ENCODE measurements at places on chromosomes 5 and 9.

DNA sequence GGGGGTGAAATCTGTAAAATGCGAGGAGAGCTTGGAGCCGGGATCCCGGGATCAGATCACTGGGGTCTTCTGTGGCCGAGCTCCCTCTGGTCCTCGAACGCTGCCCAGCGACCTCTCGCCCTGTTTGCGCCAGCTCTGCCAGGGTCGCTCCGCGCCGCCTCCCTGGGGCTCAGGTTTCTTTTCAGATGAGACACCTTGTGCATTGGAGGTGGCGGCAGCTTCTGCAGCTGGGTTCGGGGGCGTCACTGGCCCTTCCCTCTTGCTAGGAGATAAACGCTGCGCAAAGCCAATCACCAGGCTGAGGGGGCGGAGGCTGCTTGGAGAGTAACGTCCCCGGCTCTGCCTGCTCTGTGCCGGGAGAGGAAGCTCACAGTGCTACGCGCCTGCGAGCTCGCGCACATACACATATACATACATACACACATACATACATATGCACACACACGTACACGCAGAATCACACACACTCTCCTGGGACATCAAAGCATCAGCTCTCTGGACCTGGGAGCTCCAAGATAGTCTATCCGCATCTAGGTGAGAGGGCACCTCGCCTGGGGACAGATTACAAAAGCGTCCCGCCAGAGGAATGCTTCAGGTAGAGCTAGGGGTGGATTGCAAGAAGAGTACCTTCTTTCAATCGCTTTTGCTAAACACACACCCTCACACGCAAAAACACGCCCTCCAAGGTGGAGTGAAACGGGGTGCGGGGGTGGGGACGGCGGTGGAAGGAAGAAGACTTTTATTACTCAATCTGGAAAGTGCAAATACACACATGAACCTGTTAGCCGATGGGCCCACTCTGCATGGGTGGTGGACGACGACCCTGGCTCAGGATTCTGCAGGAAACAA is at the start of gene ST8SIA4:
ST8SIA4 (minus strand) TSS at position 244 of the 849 bp plus-strand sequence. CDS start 327 bp downstream, outside the sequence.
- peak; percentile 97 for DNase-seq
- H3K36me3 ChIP-seq: no peaks in the 10 kb centered on the region
- peak within 1 kb of the TSS; percentile 85 for H3K27ac ChIP-seq
- no peaks in the 10 kb centered on the region for H3K27me3 ChIP-seq
- H3K4me1 ChIP-seq: peaks cover 16% of the 10 kb centered on the region

GRCh38 chr5:73236541-73237128 is 63.6 kb downstream of the TMEM174 start:
- DNase-seq: no peak
- no peak overlapping the region for H3K27ac ChIP-seq
- H3K36me3 ChIP-seq: no peaks in the 10 kb centered on the region

GRCh38 chr5:92467695-92468094 is 1084.6 kb upstream of the ARRDC3 start:
- H3K27me3 ChIP-seq: no peaks in the 10 kb centered on the region
- H3K4me1 ChIP-seq: no peaks in the 10 kb centered on the region
- H3K4me3 ChIP-seq: no peak overlapping the region
- no peak for DNase-seq

DNA sequence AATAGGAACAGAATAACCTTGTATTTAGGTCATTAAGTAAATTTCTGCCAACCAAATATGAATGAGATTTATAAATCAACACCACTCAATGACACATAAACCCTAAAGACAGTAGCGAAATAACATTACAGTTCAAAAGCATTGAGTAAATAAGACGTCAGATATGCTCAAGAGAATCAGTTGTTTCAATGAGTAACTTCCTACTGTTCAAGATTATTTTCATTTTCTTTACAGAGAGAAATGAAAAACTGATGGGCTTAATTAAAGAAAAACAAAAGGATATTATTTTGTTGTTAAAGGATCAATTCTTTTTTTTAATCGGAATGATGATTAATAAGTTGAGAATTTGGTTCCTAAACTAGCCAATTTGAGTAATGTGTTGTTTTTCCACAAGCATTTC is 150.1 kb downstream of the BNC2 start:
- no peaks in the 10 kb centered on the region for H3K36me3 ChIP-seq
- no peaks in the 10 kb centered on the region for H3K4me1 ChIP-seq
- H3K4me3 ChIP-seq: no peak overlapping the region
- no peak overlapping the region for H3K27ac ChIP-seq
- no peak for DNase-seq
- no peaks in the 10 kb centered on the region for H3K27me3 ChIP-seq

DNA sequence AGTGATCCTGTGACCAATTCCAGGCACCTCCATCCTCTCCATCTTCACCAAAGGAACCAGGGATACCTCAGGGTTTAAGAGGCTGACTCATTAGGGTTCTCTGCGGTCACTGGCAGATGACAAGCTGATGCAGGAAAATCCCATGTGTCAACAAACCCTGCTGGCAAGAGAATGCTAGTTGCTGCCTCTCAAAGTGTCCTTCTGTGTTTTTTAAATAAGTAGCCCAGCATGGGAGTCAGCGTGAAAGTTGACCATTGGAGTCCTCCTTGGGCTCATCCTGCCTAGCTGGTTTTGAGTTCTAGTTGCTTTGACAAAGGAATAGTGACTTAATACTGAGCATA is 200.2 kb downstream of the SLIT3 start:
- H3K4me1 ChIP-seq: no peaks in the 10 kb centered on the region
- no peak overlapping the region for H3K4me3 ChIP-seq
- H3K36me3 ChIP-seq: no peaks in the 10 kb centered on the region
- no peaks in the 10 kb centered on the region for H3K27me3 ChIP-seq
- no peak overlapping the region for H3K27ac ChIP-seq

GRCh38 chr9:89872913-89873707 is 268.3 kb downstream of the GADD45G start:
- H3K27me3 ChIP-seq: no peaks in the 10 kb centered on the region
- no peak overlapping the region for H3K27ac ChIP-seq
- DNase-seq: no peak
- H3K4me1 ChIP-seq: no peaks in the 10 kb centered on the region

All from MM.1S (cell line).